Right renal cortex interstitium (tissue), 3 donors: ENCODE measurements at places on chromosomes 7 and 10. TPM values are rescaled to one million over a fixed set of nuclear protein-coding genes. Genes with fewer than 3 reads are reported as not detected.

- DNase-seq: no peak
Measured at GRCh38 chr7:70446448-70447143, 685.3 kb upstream of the GALNT17 start.

GRCh38 chr10:44723082-44723481 lies 188.1 kb upstream of the TMEM72 start:
- no peak for DNase-seq

DNA sequence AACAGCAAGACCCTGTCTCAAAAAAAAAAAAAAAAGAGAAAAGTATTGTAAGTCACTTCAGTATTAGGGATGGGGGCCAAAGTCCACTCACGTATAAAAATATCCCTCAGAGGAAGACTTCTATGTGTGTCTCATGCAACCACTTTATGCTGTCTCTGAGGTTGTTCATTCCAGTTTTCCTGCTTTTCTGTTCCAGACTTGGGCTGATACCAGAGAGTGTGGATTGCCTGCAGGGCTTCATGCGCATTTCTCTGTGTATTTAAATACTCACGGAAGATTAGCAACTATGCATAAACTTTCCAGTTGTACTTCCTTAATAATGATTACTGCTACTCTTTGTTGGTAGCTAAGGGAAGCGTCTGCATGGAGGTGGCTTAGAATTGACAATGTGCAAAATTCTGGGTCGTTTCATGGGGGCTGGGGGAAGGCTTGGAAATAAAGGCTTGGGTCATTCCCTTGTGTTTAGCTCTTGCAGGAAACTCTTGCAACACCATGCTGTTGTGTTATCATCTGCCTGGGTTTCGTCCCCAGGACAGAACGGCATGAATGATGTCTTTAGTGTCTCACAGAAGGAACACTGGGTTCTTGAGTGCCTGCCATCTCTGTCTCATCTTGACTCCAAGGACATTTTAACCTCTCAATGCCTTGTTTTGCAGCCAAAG lies 54.1 kb downstream of the KIAA1217 start:
- no peak for DNase-seq

SPDYE2B gene
- 1.4 TPM for polyA plus RNA-seq
